ENCODE measurements at places on chromosomes 1 and 21.

GRCh38 chr1:248851390-248851789, 7.5 kb downstream of the ZNF692 start:
- DNase-seq: peak; percentile 33

GRCh38 chr1:209051570-209051969, 531.9 kb upstream of the CAMK1G start:
- DNase-seq: no peak

DNA sequence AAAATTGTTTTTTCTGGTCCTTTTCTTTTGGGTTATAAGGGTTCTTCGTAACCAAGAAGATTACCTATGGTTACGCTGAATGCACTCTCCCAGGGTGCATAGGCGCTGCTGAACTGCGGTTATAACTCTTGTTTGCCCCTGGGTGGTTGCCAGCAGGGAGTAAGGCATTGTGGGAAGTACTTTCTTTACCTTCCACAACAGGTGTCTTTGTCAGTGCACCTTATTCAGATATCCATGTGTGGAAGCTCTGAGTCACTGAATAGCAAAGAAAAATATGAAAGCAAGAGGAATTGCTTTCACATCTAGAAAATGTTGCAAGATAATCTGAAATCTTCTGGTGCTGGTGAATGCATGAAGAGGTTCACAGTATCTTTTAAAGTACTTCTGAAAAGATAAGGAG, 124.4 kb upstream of the CACYBP start:
- no peak for DNase-seq

DNA sequence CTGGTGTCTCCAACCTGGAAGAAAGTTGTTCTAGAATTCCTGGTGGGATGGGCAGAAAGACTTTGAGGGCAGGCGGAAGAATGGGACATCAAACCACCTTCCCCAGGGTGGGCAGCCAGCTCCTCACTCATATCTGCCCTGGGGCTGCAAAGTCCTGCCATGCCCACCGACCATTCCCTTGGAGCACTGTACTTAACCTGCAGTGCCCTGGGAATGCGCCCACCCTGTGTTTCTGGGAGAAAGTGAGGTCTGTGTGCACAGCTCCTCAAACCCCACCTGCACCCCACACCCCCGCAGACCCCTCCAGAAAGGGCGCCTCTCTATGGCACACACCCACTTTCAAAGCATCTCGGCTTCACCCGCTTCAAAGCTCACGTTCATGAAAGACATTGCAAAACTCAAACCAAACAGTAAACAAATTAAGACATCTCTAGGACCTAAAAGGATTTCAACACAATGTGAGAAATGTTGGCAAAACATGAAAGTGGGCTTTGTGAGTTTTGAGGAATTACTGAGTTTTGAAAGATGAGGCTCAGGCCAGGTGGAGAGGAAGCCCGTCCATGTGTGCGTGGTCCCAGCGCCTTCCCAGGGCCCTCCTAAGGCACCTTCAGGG, 25.1 kb downstream of the KRTAP10-1 start:
- no peak for DNase-seq

DNA sequence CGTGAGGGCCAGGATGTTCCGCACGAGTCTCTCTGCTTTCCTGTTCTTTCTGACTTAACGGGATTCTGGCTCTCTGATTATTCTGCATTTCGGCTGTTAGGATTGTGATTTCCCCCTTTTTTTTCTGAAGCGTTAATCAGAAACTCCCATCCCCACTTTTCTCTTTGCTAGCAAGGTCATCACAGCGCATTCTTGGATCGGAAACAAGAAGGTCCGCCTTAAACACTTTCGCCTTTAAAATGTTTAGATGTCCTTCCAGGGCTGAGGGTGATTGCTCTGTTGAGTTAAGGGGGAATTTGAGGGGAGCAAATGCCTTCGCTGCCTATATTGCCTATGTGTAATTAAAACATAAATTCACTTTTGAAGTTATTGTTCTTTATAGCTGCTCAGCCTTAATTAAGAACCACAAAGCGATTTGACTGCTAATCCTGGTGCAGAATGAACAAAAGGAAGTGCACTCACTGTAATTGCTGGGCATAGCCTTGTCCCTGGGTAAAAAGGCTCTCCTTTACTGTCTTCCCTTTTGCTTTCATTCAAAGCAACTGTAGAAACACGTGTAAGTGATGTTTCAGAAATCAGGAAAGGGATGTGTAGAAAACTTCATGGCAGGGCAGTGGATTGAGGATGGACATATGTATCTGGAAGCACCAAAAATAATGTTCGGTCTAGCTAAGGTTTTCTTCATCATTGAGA, 1.2 kb downstream of the LAMC1 start:
- DNase-seq: no peak

DNA sequence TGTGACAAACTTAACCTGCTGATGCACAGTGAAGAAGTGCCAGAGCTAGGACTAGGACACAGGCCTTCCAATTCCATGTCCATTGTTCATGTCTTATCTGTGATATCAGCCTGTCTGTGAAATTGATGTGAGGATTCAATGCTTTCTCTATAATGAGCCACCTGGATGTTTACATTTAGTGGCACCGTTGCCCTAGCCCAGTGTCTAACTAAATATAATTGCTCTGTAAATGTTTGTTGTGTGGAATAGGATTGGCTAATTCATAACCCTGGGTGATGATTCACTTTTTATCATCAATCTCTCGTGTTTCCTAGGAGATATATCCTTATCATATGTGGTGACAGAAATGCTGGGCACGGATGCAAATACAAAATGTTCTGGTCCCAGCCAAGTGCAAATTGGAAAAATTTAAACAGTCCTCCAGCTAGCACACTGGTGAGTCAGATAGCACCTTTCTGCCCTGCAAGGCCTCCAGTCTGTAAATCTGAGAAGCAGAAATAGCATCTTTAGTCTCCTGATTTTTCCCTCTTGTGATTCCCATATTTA, 46.9 kb upstream of the GNG12 start:
- no peak for DNase-seq

- DNase-seq: no peak
Measured at GRCh38 chr1:29186707-29187106, 5.0 kb upstream of the SRSF4 start.

- DNase-seq: no peak
Measured at GRCh38 chr21:42430521-42430920, 26.8 kb downstream of the UBASH3A start.

DNA sequence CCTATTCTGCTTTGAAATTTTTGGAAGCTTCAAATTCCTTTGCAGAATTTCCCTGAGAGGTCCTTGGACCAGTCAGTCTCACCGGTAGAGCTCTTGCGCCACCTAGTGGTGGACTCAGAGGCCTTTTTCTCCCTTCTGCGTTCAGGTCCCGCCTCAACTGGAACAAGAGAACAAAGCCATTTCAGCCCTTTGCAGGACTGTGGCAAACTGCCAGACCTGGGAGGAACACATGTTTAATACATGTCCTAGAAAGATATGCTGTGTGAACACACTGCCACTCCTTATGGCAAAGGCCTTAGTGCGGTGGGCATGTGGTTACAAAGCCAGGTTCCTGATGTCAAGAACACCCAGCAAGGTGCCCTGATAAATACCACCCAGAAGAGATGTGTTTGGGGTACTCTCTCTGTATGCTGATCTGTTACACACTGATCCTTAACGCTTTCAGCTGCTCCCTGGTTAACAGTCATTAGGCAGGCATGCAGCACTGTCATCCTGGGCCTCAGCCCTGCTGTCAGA, 82.2 kb upstream of the SSX2IP start:
- no peak for DNase-seq

- no peak for DNase-seq
Measured at GRCh38 chr1:233246965-233247364, 48.6 kb downstream of the PCNX2 start.

- DNase-seq: no peak
Measured at GRCh38 chr1:77991638-77992037, 12.8 kb upstream of the FUBP1 start.

GRCh38 chr1:161784968-161785367, 18.8 kb downstream of the ATF6 start:
- DNase-seq: no peak

- DNase-seq: no peak
Measured at GRCh38 chr1:67898033-67898726, 64.9 kb upstream of the GNG12 start.

DNA sequence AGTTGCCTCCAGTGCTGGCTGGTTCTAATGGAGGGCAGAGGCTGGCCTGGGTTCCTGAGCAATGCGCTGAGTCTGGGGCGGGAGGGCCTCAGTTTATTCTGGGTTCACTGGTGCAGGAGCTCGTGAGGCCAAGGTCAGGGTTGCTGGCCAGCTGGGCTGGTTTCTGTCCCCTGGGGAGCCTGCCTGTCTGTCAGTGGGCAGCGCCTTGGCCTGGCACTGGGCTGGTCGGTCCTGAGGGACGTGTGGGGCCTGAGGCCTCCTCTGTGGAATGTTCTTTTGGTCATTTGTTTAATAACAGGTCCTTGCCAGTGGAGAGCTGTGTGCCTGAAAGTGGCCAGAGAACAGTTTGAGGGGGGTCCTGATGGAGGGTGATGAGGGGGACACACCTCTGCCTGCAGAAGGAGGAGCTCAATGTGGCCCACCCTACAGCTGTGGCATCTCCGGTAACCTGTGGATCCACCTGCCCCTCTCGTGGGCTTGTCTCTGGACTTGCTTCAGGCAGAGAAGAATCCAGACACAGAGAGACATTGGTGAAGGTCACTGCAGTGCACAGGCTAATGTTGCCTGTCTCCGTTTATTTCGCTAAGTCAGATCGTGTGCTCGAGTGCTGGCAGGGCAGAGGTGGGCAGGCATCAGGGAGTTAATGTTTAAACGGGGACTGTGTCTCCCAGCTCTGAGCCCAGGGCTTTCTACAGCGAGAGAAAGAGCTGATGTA, 34.6 kb downstream of the COQ8A start:
- peak; percentile 88 for DNase-seq

GRCh38 chr1:192081359-192081758, 76.9 kb upstream of the RGS18 start:
- no peak for DNase-seq

GRCh38 chr1:15492596-15492995, 16.7 kb downstream of the CELA2B start:
- no peak for DNase-seq

Data from mesenteric fat pad (tissue), 1 donor.